ENCODE measurements at places on chromosomes 12 and 14. TPM values are rescaled to one million over a fixed set of nuclear protein-coding genes. Genes with fewer than 3 reads are reported as not detected.

Gene PTGER2
- total RNA-seq = not detected

Gene SMCO2
- total RNA-seq = not detected

Gene TSHR
- total RNA-seq = not detected

Gene ASIC1
- total RNA-seq = 1.2 TPM

Gene CYP27B1
- total RNA-seq = 2.6 TPM

Measured in K562 (cell line).